ENCODE measurements at places on chromosomes 7 and 10.

DNA sequence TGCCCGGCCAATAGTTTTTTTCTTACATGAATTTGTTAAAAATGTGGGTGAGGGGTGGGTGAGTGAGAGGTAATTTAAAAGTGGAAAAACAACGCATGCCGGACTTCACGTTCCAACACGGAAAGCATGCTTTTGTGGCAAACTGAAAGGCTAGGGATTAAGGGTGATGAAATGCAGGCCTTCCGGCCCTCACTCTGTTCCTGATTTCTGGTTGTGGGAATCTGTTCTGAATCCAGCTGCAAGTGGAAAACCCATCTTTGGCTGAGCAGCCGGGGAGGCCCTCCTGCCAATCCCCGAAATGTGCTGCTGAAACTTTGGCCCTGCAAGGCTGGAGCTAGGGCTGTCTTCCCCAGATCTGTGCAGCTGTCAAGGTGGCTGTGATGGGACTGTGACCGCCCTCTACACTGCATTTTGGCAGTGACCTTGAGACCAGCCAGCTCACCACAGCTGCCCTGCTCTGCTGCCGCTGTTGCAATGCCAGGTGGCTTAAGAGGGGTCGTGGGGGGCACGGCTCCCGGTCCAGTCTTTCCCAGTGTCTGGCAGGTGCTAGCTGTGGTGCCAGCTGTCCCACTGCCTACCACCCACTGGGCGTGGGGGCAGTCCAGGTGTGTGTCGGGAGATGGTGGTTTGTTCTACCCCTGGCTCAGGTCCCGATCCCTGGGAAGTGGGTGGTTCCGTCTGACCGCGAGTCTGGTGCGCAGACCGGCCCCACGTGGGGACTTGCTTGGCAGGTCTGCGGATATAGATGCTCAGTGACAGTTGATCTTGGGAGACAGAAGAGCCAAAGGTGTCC, 39.0 kb downstream of the TET1 start:
- no peak for DNase-seq

DNA sequence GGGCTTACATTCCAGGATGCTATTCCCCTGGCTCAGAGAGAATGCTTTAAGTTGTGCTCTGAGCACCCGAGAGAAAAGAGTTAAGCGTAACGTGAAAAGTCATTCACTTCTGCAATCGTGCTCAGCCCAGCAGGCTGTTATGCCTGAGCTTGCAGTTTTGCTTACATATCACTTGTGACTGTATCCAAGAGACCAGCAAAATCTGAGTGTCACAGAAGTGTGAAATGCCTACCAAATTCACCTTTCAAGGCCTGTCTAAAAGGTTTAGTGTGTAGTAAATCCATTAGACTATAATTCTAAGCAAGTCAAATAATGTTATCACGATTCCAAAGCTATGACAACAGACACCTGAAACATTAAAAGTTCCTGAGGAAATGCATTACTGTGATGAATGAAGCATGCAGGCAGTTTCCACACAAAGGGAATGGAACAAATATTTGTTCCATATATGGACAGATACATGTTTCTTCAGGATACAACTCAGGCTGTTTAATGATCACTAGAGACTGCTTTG, 20.1 kb downstream of the ITGB1 start:
- no peak for DNase-seq

- DNase-seq: peak; percentile 21
Measured at GRCh38 chr10:122525788-122526187, 34.8 kb upstream of the DMBT1 start.

DNA sequence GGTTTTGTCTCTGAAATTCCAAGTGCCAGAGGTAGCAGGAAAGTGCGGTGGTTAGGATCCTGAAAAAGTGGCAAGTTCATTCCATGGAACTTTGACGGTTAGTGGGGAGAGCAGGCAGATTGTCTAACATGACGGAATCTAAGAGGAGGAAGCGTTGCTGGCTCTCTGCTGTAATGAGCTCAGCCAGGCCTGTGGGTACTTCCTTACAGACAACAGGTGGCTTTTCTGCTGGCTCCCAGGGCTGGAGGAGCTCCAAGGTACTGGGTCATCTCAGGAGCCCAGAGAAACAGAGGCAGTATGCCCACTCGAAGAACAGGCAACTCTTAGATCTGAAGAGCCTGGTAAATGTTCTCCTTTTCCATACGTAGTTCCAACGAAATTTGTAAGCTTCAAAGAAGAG, 3.1 kb upstream of the AIFM2 start:
- DNase-seq: no peak

DNA sequence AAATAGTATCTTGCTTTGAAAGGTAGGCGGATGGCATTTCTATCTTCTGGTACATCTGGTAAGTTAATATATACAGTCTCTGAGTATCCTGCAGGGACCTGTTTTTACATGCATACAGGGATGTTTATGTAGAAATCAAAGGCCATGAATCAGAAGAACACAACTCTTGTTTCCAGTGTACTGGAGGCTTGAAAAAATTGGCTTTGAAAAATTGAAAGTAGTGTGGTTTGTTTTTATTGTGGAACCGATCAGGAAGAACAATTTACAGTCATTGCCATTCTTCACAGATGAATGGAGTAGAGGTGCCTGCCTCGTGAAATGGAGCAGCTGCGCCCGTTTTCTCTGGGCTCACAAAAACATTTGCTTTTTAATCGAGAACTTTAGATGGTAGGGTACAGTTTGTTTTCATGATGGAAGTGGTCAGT, 54.0 kb upstream of the RPA3 start:
- peak; percentile 11 for DNase-seq

DNA sequence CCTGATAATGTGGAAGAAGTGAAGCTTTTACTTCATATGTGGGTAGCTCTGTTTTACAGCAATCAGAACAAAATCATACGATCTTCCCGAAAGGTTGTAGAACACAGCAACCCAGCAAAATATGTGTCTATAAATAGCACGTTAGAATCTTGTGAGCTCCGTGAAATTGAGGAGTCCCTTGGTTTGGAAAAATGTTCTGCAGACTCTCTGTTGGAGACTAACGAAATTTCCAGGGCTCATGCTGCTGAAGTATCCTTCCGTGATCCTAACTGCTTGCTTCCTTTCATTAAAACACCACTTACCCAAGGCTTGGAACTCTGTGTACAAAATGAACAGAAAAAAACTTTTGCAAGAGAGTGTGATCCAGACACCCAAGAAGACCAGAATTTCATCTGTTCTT, 57.5 kb downstream of the TASOR2 start:
- DNase-seq: no peak

DNA sequence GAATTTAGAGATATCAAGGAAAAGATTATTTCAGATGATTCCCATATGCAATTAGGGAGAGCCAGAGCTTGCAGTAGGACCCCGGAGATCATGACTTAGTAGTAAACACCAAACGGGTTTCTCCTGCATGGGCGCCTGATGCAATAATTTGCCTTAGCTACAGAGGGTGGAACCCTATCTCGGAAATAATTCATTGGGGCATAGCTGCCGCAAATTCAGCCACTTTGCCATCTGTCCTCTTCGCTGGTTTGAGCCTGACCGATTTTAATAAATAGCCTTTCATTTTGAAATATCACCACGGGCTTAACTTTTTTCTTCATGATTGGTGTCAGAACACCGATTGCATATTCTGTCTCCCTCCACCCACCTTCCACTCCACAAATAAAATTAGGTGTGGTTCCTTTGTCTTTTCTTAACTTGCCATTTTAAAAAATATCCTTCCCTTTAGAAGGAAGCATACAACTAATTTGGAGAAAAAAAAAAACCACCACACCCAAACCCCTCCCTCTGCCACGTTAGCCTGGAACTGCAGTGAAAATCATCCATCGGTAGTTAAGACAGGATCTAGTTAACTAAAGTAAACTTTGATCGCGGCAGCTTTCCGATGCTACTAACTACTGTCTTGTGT, 1.4 kb downstream of the GARS1 start:
- peak; percentile 27 for DNase-seq

DNA sequence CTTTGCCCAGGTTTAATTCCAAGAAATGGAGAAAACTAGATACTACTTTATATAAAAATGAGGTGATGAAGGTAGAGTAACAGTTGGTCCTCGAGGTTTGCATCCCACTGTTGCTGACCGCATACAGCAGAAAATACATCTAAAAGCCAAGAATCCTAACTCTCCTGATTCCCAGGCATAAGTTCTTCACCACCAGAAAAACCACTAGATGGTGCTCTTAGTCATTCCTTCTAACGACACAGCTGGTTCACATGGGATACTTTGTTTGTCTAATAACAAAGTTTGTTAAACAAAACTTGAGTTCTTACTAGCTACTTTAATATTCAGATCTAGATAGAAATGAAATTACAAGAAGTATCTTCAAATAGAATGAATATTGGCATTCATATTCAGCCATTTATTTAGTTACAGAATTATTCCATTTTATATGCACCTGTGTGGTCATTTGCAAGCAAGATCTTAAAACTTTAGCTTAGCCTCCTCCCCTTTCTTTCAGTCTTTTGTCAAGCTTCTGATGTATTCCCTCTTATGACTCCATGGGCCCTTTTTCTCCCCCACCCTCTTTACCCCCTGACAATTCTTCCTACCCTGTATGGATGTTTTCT, 54.1 kb upstream of the CYP26C1 start:
- no peak for DNase-seq

- no peak for DNase-seq
Measured at GRCh38 chr7:111987115-111987826, 218.9 kb downstream of the DOCK4 start.

- no peak for DNase-seq
Measured at GRCh38 chr10:50394832-50395231, 143.5 kb upstream of the ASAH2 start.

DNA sequence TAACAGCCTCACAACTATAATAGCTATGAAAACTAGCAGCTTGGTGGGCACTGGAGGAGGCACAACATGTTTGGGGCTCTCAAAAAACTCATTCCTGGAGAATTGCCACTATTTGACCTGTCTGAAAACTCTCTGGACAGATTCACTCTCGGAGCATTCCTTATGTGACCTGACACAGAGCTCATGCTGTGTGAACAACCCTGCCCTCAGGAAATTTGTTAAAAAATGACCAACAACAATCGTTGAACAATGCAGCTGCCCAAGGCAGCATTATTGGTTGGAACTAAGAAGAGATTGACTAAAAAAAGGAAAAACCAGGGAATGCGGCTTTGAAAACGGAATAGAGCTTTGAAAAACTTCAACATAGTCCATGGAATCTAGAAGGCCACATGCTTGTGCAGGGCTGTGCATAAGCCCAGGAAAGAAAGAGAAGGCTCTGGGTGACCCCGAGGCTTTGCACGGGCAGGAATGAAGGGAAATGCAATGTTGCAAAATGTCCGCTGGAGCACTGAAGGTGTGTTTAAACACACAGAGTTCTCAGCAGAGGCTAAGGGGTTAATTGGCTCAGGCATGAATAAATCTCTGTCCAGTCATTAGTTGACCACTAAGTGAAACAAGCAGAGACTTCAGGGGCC, 52.8 kb downstream of the NAMPT start:
- DNase-seq: no peak

- no peak for DNase-seq
Measured at GRCh38 chr7:84336303-84336702, 141.7 kb upstream of the SEMA3A start.

DNA sequence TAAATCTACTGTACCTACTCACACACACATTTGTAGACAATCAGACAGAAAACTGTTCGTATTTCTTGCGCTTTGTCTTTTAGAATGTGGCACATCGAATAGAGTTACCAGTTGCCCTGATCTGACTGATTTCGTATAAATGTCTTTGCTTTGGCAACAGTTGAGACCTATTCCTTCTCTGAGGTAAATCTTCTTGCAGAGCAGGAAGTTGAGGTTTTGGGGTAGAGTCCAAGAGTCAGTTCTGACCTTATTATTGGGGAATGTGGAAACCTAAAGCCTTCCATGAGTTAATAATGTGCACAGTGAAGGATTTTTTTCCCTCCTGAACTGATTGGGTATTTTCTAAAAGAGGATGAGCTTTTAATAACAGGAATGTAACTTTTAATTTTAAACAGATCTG, 135.3 kb downstream of the KIAA1217 start:
- no peak for DNase-seq

DNA sequence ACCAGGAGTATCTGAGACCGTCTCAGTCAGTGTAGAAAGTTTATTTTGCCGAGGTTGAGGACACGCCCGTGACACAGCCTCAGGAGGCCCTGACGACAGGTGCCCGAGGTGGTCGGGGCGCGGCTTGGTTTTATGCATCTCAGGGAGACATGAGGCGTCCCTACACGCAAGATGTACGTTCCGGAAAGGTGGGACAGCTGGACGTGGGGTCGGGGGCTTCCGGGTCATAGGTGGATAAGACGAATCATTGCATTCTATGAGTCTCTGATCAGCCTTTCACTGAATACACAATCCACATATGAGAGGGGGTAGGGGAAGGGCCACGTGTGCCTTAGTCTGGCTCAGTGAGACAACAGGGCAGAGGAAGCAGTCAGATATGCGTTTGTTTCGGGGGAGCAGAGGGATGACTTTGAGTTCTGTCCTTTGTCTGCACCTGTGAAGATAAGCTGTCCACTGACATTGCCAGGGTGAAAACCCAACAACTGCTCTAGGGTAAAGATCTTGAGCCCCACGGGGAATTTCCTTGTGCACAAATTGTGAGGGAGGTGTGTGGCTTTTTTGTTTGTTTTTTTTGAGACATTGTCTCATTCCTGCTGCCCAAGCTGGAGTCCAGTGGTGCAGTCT, 66.2 kb downstream of the DNAJB6 start:
- no peak for DNase-seq

DNA sequence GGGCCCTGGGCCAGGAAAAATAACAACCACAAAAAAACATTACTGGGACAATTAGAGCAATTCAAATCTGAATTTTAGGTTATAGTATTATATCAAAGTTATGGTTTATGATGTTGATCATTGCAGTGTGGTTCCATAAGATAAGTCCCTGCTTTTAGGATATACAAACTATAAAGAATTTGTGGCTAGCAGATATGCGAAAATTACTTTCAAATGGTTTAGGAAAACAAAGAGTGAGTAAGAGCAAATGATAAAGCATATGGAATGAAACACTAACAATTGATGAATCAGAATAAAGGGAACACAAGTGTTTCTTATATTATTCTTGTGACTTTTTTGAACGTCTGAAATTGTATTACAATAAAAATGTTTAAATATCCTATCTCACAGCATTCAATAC, 64.4 kb upstream of the HECTD2 start:
- DNase-seq: no peak

GRCh38 chr10:129523723-129524316, 56.8 kb downstream of the MGMT start:
- DNase-seq: no peak

GRCh38 chr10:16392531-16393069, 44.2 kb upstream of the PTER start:
- no peak for DNase-seq

DNA sequence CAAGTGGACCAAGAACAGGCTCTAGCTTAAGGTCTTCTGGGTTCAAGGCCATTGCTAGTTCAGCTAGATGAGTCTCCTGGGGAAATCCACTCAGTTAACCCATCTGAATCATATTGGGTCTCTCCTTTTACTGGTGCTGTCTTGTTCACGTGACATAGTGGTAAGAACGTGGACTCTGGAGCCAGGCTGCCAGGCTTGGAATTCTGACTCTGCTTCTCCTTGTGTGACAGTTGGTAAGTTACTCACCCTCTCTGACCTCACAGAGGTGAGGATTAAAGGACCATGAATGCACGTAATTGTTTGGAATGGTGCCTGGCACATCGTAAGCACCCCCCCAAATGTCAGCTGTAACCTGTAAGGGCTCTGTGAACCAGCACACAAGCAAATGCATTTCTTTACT, 9.7 kb upstream of the CALU start:
- no peak for DNase-seq

Data from activated CD8-positive, alpha-beta T cell treated with anti-CD3 and anti-CD28 coated beads for 36 hours (primary cell).